ENCODE measurements at places on chromosomes 5 and 9.
A peak's percentile ranks its signal among the peaks of the same experiment; 100 is the strongest.

DNA sequence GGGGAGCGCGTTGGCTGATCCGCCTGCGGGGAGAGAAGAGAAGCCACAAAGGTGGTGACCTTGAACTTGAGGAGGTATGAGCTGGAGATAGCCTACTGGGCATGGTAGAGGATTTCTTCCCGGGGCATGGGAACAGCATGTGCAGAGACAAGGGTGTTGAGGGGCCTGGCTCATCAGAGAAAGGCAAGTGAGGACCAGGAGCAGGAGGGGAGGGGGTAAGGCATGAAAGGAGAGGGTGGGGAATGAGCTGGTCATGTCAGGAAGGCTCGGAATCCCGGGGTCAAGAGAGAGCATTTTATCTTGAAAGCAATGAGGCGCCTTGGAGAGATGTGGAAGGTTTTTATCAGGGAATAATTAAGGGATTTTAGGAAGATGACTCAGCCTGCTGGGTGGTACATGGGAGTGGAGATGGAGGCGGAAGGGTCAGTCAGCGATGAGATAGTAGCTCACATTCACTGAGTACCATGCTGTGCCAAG lies 121.1 kb downstream of the LHX2 start:
- DNase-seq, result no peak

DNA sequence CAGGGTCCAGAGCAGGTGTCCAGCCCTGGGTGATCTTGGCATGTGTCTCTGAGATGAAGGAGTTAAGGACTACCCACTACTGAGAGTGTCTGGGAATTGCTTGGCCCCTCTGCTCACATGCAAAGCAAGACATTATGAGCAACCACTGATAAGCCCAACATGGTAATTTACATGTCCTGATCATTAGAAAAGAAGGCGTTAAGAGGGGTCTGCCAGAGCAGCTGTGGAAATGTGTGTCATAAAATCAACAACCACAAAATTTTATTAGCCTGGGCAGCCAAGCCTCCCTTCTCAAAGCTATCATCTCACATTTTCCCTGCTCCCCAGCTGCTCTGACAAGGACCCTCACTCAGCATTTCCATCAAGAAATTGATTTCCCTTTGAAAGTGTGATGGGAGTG lies 351.0 kb downstream of the SPOCK1 start:
- DNase-seq, result no peak

DNA sequence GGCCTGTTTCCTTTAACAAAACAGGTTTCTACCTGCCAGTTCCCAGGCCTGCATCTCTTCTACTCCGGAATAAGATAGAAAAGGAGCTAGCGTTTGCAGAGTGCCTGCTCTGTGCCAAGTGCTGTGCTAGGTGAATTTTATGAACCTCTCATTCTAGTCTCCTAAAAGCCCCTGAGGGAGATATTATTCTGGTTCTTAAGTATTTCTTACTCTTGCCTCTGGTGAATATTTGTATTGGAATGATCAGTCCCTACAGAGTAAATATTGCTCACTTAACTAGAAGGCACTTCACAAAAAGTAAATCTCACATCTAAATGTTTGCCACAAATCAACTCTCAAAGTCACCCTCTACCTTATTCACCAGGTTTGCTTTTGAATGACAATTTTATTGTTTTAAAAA lies 227.1 kb downstream of the AUH start:
- DNase-seq, result no peak

GRCh38 chr5:43619380-43619779 lies 16.4 kb downstream of the NNT start:
- DNase-seq, result no peak

- DNase-seq, result no peak
Observed at GRCh38 chr9:73148447-73148937, 3.2 kb upstream of the ANXA1 start.

GRCh38 chr5:53032188-53032587 lies 43.0 kb downstream of the ITGA2 start:
- DNase-seq, result no peak

GRCh38 chr5:104733063-104733669 lies 1170.6 kb upstream of the NUDT12 start:
- DNase-seq, result no peak

GRCh38 chr9:132837501-132838286 lies 40.4 kb downstream of the AK8 start:
- DNase-seq, result no peak

- no peak for DNase-seq
Observed at GRCh38 chr9:95493402-95493801, 23.4 kb downstream of the PTCH1 start.

- DNase-seq, result no peak
Observed at GRCh38 chr5:29039994-29040393, 2001.6 kb upstream of the CDH9 start.

DNA sequence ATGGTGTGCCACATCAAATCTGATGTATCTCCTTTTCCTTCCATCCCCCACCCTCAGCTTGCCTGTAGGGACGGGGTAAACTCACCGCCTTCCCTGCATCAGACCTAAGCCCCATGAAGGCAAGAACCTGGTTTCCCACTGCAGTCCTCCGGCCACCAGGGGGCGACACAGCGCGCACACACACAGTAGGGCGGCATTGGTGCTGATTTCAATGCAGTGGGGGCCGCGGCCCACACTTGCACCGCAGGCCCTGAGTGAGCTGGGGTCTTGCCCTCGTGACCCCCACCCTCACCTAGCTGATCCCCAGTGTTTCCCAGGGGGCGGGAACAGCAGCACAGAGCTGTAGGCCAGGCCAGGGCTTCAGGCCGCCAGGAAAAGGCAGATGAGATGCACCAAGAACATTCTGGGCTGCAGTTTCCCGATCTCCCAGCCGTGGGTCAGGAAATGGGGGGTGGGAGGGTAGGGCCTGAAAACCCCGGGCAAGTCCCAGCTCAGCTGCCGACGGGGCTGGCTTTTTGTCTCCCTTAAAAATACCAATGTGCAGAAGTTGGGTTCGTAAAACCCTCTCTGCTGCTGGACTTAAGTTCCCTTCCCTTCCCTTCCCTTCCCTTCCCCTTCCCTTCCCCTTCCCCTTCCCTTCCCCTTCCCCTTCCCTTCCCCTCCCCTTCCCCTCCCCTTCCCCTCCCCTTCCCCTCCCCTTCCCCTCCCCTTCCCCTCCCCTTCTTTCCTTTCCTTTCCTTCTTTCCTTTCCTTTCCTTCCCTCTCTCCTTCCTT lies 19.5 kb downstream of the FAM163B start:
- DNase-seq, result peak; percentile 69

GRCh38 chr5:134565791-134566740 lies 40.6 kb downstream of the JADE2 start:
- DNase-seq, result no peak

- no peak for DNase-seq
Observed at GRCh38 chr9:99021512-99021911, 77.8 kb downstream of the COL15A1 start.

DNA sequence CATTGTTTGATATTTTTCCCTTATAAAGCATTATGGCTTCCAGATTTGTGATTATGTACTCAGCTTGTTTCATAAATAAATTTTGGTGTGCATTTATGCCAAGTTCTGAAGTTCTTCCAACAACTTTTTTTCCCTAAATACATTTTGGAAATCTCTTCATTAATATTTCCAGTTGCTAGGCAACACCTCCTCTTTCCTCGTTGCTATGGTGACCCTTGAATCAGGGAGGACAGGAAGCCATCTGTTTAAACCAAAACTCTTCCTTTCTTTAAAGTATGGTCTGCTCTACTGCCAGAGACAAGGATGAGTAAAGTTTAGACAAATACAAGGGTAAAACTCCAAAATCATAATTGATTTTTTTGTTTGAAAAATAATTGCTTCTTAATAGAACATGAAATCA lies 779.3 kb downstream of the CDH9 start:
- no peak for DNase-seq

DNA sequence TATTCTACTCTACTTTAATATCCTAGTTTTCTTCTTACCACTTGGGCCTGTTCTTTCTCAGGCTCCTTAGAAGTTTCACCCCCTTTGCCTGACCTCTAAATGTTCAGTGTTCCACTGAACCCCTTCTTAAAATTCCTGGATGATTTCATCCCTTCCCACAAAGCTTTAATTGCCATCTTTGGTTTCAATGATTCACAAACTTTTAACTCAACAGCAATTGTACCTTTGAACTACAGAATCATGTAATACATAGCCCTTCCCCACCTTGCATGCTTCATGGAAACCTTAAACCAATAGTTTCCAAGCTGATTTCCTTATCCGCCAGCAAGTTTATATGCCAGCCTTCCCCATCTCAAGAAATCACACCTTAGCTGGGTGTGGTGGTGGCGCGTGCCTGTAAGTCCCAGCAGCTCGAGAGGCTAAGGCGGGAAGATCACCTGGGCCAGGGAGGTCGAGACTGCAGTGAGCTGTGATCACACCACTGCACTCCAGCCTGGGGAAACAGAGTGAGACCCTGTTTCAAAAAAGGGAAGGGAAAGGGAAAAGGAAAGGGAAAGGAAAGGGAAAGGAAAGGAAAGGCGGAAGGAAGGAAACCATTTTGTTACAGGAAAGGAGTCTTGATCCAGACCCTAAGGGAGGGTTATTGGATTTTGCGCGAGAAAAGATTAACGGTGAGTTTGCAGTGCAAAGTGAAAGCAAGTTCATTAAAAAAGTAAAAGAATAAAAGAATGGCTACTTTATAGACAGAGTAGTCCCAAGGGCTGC lies 1023.7 kb upstream of the DMAC1 start:
- no peak for DNase-seq

- no peak for DNase-seq
Observed at GRCh38 chr5:180072556-180072955, 997 bp upstream of the RNF130 start.

DNA sequence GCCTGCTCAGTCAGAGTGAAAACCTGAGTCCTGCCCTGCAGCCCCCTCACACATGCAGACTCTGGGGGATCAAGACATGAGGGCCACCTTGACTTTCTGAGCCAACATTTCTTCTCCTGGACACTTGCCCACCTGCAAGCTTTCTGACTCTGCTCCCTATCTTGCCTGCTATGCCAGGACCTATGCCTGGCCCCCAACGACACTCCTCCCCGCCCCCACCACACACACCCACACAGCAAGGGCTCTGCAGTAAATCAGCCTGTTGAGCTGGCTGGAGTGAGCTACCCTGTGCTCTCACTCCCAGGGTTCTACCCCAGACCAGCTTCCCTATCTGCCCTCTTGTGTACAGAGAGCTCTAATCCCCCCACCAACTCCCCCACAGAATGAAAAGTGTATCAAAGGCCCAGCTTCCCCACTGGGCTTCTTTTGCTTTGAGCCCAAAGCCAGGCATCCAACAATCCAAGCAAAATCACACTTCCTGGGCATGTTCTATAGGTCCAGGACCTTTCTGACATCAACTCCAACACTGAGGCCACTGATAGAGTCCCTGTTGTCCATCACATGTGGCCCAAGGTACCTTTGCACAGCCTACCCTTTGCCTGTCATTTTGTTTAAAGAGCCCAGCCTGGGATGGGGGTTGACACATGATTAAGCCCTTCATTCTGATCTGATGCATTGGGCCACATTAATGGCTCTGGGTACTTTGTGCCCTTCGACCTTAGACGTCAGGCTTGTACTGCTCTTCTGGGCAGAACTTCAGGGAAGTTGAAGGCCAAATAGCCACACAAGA lies 7.2 kb downstream of the PDLIM4 start:
- no peak for DNase-seq

DNA sequence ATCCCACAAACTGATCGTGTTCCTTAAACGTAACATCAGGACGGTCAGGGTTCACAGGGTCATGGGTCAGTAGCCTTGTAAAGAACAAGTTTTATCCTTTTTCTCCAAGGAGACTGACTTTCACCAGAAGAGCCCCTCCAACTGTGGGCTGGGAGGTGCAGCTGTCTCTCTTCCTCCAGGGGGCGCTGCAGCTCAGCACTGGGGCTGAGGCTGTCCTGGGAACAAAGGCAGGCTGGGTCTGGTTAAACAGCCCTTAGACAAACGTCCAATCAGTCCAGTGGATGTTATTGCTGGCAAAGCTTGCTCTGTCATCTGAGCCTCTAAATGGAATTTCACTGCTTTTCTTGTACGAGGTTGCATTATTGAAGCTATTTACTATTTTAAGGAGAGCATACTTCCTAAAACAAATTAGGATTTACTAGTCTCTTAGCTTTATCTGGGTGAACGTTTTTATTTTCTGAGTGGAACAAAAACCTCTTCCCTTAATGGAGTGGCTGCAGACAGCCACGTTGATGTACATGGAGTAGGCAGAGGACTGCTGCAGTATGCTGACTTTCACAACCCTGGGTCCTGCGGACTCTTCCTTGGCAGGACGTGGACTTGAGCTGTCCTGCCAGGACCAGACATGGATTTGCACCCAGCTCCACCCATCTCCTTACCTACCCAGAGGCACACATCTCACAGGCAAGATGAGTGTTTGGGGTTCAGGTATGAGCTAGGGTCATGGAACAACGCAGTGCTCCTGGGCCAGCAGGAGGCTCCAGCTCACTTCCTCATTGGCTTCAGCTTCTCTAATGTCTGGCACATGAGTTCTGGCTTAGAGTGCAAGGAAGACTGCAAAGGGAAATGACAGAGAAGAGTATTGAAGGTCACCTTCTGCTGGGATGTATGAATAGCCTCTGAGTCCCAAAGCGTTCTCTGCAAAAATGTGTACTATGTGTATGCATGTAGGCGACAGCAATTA lies 7.8 kb downstream of the EXOSC2 start:
- peak; percentile 82 for DNase-seq

DNA sequence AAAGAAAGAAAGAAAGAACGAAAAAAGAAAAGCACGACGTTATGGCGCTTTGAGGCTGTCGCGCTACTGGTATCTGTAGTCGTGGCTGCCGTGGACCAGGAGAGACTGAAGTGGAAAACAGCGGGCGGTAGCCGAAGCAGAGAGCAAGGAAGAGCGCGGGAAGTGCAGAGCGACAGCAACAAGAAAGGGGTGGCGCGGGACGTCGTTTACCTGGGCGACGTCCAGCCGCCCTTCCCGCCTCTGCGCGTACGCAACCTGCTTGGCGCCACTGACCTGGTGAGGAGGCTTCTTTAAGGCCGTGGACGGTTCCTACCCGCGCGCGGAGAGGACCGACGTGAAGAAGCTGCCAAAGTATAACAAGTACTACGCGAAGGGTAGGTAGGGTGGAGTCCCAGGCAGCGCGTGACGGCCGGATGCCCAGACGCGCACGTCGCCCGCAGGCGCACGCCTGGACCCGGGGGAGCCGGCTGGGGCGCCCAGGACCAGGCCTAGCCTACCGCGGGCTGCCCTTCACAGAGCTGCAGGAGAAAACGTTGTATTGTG lies 15.4 kb downstream of the CCL28 start:
- DNase-seq, result peak; percentile 76

- DNase-seq, result no peak
Observed at GRCh38 chr9:98083061-98083501, 26.5 kb downstream of the NANS start.

- DNase-seq, result no peak
Observed at GRCh38 chr5:36277521-36278176, 24.1 kb downstream of the RANBP3L start.

GRCh38 chr9:121285835-121286687 lies 18.1 kb downstream of the GSN start:
- no peak for DNase-seq

- DNase-seq, result no peak
Observed at GRCh38 chr5:122421374-122422079, 109.5 kb downstream of the SNCAIP start.

- DNase-seq, result no peak
Observed at GRCh38 chr5:88925692-88926490, 42.9 kb upstream of the MEF2C start.

GRCh38 chr5:105088961-105089360 lies 1526.4 kb upstream of the NUDT12 start:
- DNase-seq, result no peak
